ENCODE measurements at places on chromosomes 13 and 19.

DNA sequence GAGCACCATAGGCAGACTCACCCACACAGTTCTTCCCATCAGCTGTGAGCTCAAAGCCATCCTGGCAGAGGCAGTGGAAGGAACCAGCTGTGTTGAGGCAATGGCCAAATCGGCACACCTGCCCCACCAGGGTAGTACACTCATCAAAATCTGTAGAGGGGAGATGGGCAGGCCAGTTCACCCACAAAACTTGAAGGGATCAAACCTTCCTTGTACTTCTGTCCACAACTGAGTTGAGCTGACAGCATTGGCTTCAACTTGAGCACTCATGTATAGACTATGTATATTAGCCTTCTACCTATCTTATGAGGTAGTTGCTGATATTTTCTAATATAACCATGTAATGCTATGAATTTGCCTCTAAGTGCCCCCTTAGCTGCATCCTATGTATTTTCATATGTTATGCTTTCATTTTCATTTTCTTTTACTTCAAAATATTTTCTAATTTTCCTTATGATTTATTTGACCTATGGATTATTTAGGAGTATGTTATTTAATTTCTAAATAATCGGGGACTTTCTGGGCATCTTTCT lies 42.9 kb downstream of the CCL25 start:
- no peak for DNase-seq

DNA sequence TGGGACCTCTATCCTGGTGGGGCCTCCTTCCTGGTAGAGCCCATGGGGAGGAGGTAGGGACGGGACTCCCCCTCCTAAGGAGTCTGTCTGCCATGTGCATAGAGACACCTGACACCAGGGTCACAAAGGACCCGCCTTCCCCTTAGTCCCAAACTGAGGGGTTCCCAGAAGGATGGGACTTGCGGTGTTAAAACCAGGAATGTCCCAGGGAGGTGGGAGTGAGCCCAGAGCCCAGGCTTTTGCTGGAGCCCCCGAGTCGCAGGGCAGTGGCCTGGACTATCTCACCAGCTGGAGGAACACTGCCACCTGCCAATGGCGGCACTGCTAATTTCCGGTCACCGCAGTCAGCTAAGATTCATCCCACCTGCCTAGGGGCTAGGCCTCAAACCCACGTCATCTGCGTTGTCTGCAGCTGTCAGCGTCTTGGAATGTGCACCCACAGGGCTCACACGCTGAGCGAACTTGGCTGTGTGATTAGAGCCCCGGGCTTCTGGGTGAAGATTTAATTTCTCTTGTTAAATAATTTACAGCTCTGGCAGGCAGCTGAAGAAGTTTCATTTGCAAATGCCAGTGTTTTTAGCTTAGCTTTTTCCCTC lies 31.9 kb upstream of the ATP11A start:
- DNase-seq, result no peak

- DNase-seq, result no peak
Measured at GRCh38 chr13:27820524-27821482, 28.5 kb downstream of the GSX1 start.

GRCh38 chr13:27474751-27475268 lies 24.4 kb upstream of the MTIF3 start:
- no peak for DNase-seq

- DNase-seq, result no peak
Measured at GRCh38 chr13:40170982-40171381, 495.5 kb downstream of the FOXO1 start.
